ENCODE measurements at places on chromosomes 5 and 9.

DNA sequence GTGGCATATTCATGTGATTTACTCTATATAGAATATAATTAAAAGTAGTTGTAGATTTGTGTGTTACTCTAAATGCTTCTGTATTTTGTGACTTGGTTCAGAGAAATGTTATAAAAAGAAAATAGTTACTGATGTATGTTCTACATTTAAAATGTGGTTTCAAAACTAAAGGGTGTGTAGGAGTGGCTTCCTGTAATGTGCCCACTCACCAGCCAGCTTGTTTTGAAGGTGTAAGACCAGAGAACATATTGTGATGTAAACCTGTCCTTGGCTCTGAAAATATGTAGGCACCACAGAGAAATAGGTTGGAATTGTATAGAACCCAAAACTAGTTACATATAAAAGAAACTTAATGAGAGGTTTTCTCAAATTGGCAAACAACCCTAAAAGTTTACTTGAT is 51.2 kb upstream of the ARRDC3 start:
- no peak for DNase-seq

- no peak for DNase-seq
Measured at GRCh38 chr9:17251100-17251499, 116.3 kb downstream of the CNTLN start.

DNA sequence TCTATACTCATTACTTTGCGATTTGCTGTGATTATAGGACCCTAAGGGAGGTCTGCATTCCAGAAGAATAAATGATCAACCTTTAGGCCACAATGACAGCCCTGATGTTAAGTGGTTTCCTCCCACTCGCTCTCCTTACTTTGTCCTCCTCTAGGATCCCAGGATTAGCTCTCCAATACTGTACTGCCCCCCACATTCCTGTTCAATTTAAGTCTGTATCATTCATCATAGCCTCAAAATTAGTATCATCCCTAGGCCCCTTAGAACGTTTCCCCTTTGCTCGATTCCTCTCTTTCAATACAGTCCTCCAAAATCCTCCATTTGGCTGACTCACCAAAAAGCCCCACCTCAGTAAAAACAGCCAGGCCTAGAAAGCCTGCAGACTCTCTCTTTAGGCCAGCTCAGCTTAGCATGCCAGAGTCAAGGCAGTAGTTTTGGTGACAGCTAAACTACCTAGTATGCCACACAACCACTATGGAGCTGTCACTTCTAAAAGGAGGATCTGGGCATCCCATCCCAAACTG is 24.4 kb downstream of the RNF145 start:
- DNase-seq: no peak

- DNase-seq: no peak
Measured at GRCh38 chr9:77667151-77667550, 19.0 kb upstream of the GNA14 start.

DNA sequence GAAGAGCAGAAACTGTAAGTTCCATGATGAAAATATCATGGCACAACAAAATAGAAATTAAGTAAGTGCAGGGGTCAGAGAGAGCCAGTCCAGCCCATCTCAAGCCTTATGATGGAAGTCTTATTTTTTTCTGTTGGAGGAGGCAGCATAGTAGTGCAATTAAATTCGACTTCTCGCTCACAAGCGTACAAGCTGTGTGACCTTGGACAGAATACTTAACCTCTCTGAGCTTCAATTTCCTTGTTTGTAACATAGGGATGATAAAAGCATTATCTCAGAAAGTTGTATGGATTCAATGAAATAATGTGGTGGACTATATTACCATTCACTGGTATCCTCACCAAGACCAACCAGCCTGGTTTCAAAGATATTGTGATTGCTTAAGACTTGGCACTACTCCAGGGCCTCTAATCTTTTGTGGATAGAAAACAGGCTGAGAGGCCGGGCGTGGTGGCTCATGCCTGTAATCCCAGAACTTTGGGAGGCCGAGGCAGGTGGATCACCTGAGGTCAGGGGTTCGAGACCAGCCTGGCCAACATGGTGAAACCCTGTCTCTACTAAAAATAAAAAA is 26.8 kb upstream of the MVB12B start:
- DNase-seq: no peak

GRCh38 chr5:59209758-59210359 is 627.0 kb downstream of the RAB3C start:
- no peak for DNase-seq

DNA sequence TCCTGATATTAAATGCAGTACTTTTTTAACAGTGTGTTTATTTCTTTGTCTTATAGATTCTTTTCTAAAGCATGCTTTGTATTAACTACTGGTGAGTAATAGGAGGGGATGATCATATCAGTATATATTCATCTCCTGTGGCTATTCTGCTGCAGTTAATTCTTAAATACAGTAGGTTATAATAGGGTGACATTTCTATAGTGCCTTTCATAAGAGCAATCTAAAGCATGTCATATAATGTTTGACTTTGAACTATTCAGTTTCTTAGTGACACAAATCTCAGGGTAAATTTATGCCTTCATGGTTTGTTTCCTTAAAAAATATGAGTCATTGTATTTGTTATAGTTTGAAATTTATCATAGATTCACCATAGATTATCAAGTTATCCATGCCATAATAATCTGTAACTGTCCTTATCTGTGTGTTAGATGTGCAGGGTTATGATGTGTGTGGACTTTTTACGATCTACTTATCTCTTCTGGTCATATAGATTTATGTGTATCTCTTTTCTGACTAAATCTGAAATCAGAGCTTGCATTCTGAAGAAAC is 1019.5 kb downstream of the NR2F1-AS1 start:
- DNase-seq: no peak

GRCh38 chr9:99998266-99998665 is 91.8 kb downstream of the STX17 start:
- DNase-seq: no peak

- DNase-seq: no peak
Measured at GRCh38 chr9:104903609-104904008, 24.3 kb downstream of the ABCA1 start.

DNA sequence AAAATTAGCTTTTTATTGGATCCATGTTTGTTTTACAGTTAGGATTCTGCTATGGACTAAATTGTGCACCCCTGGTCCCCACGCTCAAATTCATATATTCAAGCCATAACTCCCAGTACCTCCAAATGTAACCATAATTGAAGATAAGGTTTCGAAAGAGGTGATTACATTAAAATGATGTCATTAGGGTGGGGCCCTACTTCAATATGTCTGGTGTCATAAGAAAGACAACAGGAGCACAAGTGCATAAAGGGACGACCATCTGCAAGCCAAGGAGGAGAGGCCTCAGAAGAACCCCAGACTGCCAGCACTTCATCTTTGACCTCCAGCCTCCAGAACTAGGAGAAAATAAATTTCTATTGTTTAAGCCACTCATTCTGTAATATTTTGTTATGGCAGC is 7.4 kb upstream of the HNRNPA0 start:
- no peak for DNase-seq

- peak; percentile 37 for DNase-seq
Measured at GRCh38 chr9:110329639-110330230, 7.9 kb downstream of the TXNDC8 start.

DNA sequence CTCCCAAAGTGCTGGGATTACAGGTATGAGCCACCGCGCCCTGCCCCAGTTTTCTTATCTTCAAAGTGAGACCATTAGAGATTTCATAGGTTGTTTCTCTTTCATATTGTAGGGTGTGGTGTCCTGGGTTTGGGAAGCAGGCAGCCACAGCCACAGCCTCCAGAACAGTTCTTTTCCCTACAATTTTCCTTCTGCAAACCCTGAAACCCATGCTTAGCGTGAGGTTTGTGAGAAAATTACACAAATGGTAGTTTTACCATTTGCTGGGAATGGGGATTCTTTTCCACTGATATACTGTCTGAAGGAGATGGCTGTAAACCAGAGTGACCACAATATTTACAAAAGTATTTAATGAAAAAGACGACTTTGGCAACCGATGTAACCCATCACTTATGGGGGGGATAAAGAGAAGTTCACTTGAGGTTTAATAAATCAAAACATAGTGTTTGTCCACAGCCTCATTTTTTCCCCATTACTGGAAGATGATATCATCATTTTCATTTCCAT is 26.7 kb upstream of the ECM2 start:
- DNase-seq: no peak

DNA sequence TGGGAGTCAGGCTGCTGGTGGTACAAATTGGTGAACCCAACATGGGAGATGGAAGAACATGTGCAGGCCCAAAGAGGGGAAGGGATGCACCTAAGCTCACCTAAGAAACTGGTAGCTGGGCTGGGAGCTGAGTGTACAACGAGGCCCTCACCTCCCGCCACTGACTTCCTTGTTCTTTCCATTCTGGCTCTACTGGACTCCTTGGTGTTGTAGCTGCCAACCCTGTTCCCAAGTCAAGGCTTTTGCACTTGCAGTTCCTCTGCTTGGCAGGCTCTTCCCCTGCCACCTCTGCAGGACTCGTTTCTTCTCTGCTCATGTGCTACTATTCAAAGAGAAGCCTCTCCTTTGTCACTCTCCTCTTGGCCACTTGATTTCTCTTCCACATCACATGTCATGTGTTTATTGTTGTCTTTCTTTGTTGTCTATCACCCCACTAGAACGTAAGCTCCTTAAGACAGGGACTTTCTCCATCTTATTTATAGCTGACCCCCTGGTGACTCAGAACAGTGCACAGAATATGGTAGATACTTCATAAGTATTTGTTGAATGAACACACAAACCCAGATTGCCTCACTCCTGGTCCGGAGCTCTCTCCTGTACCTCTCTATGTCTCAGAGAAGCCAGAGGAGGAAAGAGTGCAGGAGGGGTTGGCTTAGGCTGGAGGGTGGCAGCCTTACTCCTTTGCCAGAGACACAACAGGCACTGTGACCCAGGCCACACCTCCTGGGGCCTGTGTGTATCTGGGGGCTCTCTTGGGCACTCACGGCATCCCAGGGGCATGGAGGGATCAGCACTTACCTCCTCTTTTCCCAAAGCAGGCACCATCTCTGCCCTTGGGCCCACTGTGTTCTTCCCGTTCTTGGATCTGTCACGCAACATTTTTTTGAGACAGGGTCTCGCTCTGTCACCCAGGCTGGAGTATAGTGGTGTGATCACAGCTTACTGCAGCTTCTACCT is 5.2 kb upstream of the SPINK4 start:
- no peak for DNase-seq

DNA sequence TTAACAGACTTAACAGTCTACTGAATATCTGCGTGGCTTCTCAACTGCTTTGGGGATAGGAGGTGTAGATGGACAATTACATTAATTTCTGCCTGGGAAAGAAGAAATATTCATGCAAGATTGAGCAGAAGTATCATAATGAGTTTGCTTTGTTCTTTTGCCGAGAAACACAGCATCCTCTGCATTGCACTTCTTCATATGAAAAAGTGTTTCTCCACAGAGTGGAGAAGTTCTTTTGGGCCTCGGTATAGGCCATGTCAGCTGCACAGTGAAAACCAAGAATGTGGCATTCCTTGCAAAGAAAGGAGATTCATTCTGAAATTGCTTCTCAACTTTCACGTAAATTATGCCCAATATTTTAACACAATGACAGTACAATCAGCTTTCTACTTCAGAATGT is 17.6 kb upstream of the SNX2 start:
- no peak for DNase-seq

Measured in GDM1 (cell line).